ENCODE measurements at places on chromosomes 6 and 20. TPM values are rescaled to one million over a fixed set of nuclear protein-coding genes. Genes with fewer than 3 reads are reported as not detected.

- DNase-seq = no peak
These were observed 146.3 kb upstream of the B3GAT2 start for GRCh38 chr6:71103130-71103529.

- DNase-seq = no peak
These were observed 5.9 kb upstream of the PAQR8 start for GRCh38 chr6:52356017-52356416.

- DNase-seq = no peak
These were observed 35.8 kb downstream of the PHIP start for GRCh38 chr6:79042088-79042798.

DNA sequence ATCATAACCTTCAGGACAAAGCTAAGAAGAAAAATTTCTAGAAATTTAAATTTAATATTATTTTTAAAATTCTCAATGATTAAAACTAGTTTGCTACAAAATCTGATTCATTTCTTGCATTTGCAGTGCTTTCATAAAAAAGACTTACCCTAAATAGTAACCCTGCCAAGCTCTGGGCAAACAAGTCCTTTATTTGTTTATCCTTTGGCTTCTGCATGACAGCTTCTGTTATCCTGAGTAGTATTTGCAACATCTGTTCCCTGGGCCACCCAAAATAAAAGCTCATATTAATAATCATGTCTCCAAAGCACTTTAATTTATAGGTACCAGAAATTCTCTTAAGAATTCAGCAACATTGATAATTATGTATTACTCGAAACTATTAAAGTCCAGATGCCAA lies 101.3 kb downstream of the RALGAPA2 start:
- DNase-seq = no peak

- DNase-seq = no peak
These were observed 9.2 kb downstream of the PHF3 start for GRCh38 chr6:63644668-63645326.

DNA sequence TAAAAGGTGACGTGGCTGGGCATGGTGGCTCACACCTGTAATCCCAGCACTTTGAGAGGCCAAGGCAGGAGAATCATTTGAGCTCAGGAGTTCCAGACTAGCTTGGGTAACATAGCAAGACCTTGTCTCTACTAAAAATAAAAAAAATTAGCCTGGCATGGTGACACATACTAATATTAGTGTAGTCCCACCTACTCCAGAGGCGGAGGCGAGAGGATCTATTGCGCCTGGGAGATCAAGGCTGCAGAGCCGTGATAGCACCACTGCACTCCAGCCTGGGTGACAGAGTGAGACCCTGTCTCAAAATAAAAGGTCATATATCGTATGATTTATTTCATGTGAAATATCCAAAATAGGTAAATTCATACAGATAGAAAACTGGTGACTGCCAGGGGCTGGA lies 132.5 kb downstream of the SLC16A10 start:
- no peak for DNase-seq

GRCh38 chr6:157808405-157808950 lies 14.6 kb upstream of the SNX9 start:
- DNase-seq = no peak

GRCh38 chr6:7697432-7697819 lies 28.5 kb upstream of the BMP6 start:
- DNase-seq = no peak

DNA sequence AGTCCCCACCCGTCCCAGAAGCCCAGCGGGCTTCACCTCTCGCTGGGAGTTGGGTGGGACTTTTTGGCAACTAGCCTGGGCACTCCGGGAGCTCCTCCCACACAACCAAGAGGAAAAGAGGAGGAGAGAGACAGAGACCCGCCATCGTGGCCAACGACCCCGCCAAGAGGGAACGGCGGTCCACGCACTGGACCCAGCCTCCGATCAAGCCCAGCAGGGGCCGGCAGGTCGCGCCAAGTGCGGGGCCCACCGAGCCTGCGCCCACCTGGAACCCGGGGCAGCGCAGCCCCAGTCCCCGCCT lies 3.0 kb upstream of the TMEM14C start:
- DNase-seq = no peak

DNA sequence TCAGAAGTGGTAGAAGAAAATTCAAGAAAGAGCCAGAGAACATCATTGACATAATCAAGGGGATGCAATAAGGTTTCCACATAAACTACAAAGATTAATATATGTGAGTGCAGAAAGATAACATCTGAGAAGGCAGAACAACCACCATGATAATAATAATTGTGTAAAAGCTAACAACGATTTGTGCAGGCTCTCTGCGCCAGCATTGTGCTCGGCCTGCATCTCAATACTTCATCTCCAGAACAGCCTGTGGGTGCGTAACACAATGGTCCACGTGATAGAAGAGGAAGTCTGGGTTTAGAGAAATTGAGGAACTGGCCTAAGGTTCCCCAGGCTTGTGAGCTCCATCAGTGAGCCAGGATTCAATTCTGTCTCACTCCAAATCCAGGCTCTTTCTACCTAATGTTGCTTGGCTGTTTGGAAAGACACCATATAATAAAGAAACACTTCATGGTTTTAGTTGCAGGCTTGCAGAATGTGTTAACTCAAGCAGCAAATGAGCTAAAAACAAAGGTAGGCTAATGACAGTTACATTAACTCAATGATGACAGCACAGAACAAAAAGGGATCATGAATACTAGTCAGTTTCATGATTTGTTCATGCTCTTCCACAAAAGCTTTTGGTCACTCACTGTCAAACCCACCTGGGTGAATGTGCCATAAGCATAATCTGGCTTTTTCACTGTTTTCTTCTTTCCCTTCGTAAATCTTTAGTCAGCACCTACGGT lies 71.2 kb downstream of the LY86 start:
- DNase-seq = no peak

DNA sequence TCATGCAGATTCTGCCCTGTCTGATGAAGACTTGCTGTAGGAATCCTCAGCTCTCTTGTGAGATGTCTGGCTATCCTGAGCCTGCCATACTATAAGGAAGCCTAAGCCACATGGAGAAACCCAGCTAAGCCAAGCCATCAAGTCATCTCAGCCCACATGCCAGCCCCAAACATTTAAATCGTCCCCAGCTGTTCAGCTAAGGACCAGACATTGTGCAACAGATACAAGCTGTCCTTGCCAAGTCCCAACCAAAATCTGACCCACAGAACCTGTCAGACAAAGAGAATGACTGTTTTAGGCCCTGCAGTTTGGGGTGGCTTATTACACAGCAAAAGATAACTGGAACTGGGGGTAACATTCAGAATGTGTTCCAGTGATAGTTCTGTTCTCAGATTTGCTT lies 36.8 kb upstream of the FOXC1 start:
- DNase-seq = no peak

GRCh38 chr20:51128198-51128597 lies 105.3 kb upstream of the KCNG1 start:
- no peak for DNase-seq

DNA sequence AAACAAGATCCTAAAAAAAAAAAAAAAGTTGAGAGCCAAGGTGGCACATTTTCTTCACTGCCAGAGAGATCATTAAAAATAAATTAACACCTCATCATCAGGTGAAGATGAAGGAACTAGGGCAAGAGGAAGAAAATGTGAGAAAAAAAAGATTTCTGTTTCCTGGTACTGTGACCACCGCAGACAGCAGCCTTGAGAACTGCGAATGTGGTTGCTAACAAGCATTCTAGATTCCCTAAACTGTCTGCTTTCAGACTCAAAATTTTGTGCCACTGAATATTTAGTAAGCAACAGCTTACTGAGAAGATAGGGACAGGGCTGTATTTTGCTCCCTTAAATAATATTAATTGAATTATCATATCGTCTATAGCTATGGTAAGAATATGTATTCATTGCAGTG lies 24.1 kb upstream of the MBOAT1 start:
- no peak for DNase-seq

- DNase-seq = no peak
These were observed 169.9 kb upstream of the CST7 start for GRCh38 chr20:24779131-24779530.

DNA sequence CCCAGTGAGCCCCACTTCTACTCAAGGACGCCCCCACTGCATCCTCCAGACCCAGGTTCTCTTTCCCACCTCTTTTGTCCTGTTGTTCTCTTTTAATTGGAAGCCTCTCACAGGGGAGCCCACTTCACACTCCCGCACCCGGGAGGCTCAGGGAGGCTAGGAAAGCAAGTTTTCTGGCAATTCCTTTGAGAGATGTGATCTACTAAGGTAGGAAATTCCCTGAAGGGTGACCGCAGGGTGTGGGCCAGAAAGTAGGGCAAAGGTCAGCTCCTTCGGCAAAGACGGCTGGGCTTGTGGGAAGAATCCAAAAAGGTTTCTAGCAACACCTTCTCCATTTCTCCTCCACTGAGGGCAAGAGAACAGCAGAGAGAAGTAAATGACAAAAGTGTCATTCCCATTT lies 98.1 kb upstream of the PTPN1 start:
- no peak for DNase-seq

DNA sequence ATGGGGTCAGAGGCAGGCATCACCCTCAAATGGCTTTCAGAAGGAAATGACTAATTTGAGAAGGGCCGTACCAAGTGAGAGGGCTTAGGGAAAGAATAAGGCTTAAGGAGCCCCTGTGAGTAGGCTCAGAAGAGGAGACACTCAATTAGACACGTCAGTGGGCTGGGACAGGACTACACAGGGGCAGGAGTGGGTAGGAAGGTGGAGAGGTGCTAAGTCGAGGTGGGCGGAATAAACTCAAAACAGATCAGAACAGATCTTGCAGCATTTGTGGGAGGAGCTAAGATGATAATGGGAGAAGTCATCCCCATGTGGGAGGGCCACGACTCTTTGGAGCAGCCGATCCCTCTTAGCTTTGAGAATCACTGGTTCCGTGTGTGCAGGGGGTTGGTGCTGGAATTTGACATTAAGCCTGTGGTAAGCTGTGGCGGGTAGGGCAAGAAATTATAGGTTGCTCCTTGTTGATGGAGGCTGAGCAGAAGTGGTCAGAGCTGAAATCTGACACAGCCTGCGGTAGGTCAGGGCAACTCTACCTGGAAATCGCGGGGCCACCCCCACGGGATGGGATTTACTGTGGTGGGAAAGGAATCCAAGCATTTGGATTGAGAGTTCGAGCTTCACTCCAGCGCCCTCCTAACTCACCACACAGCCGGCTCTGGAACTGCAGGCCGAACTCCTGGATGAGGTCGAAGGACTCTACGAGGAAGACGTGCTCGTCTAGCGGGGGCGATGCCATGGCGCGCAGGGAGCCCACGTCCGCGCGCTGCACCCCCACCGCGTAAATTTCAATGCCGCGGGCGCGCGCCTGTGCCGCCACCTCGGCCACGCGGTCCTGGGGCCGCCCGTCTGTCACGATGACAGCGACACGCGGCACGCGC lies 2.8 kb upstream of the RBPJL start:
- no peak for DNase-seq

- no peak for DNase-seq
These were observed 82.9 kb upstream of the SCAF8 start for GRCh38 chr6:154650351-154650750.

DNA sequence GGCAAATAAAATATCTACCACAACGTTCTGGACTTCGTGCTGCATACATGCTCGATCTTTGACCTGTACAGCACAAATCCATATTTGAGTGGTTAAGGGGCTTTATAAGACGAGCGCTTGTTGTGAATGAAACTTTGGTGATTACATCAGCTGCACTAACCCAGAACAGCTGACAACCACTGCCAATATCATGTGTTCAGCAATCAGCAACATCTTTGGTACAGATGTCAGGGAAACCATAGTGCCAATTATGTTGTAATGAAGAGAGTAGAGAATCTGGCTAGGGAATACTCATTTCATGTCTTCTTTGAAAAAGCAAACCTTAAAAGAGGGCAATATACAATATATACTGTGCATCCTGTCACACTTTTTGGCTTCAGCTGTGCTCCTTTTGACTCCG lies 188.6 kb upstream of the NT5E start:
- peak; percentile 47 for DNase-seq

- DNase-seq = no peak
These were observed 402 bp upstream of the TAF8 start for GRCh38 chr6:42049948-42050296.

Gene ANKRD6
- polyA plus RNA-seq = 8.3 TPM

Gene CALHM4
- not detected for polyA plus RNA-seq

Gene OSTM1
- 18.2 TPM for polyA plus RNA-seq

Gene MUCL3
- polyA plus RNA-seq = not detected

Gene C6orf163
- 2.2 TPM for polyA plus RNA-seq

Gene TAGAP
- 1.0 TPM for polyA plus RNA-seq

Gene TGM2
- polyA plus RNA-seq = 13.8 TPM
